ENCODE measurements at places on chromosomes 3 and 15.

- DNase-seq: no peak
Measured at GRCh38 chr3:149474250-149474817, at the start of gene TM4SF4. TM4SF4 (plus strand) TSS chr3:149474697; CDS start chr3:149474878, 181 bp downstream.

- no peak for DNase-seq
Measured at GRCh38 chr3:172938788-172939187, 188.3 kb downstream of the ECT2 start.

DNA sequence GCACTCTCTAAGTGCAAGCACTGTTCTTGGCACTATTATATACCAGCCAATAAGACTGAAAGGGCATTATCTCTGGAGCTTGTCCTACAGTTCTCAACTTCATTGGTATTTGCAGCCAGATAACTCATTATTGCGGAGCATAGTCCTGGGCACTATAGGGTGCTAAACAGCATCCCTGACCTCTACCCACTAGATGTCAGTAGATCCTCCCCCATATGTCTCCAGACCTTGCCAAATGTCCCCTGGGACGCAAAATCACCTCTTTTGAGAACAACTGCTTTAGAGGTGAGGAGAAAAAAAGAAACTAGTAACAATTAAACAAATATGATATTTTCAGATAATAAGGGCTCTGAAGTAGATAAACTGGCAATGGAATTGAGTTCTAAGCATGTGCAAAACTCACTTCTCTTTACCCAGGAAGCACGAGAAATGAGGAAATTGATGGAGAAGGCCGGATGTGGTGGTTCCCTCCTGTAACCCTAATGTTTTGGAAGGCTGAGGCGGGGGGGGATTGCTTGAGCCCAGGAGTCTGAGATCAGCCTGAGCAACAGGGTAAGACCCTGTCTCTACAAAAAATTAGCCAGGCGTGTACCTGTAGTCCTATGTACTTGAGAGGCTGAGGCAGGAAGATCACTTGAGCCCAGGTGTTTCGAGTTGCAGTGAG, 61.4 kb downstream of the FRMD4B start:
- peak; percentile 66 for DNase-seq

- no peak for DNase-seq
Measured at GRCh38 chr3:170751083-170751898, 118.7 kb downstream of the RPL22L1 start.

DNA sequence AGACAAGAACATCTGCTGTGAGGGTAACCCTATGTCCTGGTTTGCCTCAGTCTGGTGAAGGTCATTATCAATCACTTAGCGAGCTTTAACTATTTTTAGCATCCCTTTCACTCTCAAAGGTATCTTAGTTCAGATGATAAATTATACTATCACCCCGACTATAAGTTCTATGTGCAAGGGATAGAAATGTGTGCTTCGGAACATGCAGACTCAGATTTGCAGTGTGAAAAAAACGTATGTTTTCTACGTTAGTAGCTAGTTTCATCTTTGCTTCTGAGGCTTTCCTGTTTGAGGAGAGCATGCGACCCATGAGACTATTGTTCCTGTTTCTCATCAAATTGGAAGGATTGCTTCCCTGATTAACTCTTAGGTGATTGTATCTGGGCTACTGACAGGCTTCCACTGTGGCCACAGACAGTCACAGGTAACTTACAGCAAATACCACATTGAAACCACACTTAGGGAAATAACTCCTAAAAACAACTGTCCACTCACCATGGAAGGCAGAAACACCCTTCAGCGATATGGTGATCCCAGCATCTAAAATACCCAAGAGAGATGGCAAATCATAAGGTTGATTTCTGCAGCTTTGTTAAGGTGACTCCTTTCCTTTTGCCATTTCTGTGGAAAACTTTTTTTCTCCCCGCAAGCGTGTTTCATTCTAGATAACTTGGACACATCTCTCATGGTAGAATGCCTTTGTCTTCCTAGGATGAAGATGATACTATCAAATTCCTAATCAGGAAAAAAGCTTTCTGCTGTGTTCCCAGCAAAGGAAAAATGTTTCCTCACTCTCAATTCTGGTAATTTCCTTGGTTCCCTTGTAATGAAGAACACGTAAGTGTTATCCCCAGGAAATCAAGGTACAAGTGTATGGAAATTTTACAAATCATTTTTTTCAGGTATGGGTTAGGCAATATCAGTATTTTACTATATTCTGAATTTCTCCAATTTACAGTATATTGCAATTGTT, 5.2 kb downstream of the GCSAM start:
- no peak for DNase-seq

DNA sequence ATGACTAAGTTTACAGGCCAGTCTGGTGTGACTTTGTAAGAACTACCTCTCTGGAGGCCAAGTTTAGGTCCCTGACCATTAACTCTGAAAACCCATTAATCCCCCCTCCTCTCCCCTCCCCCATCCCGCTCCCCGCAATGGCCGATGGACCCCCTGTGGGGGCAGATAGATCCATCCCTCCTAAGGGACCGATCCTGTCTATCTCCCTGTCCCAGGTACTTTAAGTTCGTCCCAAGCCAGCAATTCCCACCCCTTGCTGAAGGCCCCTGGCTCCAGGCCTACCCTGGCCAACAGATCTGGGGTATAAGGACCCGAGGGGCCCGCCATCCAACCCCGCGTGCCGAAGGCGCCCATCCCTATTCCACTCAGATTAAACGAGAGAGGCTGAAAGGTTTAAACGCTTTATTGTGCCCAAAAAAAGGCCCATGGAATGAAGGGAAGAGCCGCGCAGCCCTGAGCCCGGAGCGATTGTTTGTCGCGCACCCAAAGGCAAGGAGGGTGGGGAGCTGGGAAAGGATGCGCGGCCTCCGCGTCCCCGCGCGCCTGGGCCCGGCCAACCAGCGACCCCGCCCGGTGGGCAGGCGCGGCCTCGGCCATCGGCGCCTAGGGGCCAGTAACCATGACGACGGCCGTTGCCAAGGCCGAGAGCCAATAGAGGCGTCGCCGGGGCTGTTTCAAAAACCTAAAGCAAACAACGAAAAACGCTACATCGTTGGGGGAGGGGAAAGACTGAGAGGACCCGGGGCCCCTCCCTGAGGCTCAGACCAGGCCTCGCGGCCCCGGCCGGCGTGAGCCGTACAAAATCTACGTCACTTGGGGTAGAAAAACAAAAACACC, 35.9 kb downstream of the HMCES start:
- DNase-seq: peak; percentile 95

- DNase-seq: no peak
Measured at GRCh38 chr3:129855832-129856419, 37.6 kb downstream of the TMCC1 start.

GRCh38 chr3:189637750-189638149, 6.6 kb downstream of the TP63 start:
- DNase-seq: no peak

DNA sequence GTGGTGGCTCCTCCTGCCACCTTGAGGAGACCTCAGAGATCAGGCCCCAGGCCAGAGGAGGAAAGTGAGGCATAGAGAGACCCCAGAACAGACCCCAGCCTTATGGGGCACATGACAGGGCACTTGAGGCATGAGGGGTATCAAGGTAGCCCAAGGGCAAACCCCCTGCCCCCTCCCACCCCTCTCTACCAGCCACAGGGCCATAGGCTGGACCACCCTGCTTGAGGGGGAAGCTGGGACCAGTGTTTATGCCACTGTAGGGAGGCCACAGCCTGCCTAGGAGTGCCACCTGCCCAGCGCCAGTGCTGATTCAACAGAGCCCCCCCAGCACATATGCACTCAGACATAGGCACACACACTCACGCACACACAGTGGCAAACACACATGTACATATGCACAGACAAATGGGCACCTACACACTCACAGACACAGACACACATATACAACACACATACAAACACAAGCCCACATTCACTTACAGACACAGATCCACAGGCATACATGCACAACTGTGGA, 10.3 kb downstream of the MYL3 start:
- DNase-seq: no peak

DNA sequence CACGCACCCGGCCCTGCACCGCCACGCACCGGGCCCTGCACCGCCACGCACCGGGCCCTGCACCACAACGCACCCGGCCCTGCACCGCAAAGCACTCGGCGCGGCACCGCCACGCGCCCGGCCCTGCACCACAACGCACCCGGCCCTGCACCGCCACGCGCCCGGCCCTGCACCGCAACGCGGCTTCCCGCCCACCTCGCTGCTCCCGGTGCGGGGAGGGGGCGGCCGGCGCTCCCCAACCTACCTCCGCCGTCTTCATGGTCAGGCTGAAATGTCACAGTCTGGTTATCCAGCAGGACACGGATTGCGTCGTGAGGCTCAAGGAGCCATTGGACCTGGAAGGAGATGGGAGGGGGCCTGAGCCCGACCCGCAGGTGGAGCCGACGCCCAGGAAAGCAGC, 41.8 kb downstream of the MUC20 start:
- DNase-seq: no peak

- peak; percentile 78 for DNase-seq
Measured at GRCh38 chr3:64190517-64191515, 34.5 kb downstream of the PRICKLE2 start.

DNA sequence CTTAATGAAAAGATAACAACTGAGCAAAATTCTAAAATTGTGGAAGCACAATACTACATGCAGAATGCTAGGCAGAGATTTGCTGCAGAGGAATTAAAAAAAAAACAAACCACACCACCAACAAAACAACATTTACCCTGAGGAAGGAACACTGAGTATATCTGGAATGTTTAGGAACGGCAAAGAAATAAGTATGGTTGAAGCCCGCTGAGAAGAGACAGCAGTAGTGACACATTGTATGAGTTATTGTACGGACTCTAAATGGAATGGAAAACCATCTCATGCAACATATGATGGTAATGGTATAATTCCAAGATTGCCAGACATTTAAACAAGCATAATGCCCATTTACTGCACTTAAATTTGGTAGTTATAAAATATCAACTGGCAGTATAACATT, 568.2 kb upstream of the CCDC54 start:
- no peak for DNase-seq

DNA sequence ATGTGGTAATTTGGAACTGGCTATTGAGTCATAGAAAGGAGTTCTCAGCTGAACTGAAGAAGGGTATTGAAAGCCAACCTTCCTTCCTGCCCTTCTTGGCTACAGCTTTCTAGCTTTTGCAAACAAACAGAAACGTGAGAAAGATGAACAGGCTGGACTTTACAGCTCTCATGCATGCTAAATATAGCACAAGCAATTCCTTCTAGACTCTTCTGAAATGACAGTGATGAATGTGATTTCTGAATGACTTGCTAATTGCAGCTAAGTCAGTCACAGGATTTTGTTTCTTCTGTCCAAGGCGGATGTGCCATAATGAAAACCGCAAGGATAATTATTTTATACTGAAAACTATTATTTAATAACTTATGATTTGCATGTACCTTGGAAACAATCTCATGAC, 36.3 kb downstream of the BCHE start:
- no peak for DNase-seq

GRCh38 chr3:178084938-178085816, 451.1 kb upstream of the KCNMB2 start:
- peak; percentile 83 for DNase-seq

DNA sequence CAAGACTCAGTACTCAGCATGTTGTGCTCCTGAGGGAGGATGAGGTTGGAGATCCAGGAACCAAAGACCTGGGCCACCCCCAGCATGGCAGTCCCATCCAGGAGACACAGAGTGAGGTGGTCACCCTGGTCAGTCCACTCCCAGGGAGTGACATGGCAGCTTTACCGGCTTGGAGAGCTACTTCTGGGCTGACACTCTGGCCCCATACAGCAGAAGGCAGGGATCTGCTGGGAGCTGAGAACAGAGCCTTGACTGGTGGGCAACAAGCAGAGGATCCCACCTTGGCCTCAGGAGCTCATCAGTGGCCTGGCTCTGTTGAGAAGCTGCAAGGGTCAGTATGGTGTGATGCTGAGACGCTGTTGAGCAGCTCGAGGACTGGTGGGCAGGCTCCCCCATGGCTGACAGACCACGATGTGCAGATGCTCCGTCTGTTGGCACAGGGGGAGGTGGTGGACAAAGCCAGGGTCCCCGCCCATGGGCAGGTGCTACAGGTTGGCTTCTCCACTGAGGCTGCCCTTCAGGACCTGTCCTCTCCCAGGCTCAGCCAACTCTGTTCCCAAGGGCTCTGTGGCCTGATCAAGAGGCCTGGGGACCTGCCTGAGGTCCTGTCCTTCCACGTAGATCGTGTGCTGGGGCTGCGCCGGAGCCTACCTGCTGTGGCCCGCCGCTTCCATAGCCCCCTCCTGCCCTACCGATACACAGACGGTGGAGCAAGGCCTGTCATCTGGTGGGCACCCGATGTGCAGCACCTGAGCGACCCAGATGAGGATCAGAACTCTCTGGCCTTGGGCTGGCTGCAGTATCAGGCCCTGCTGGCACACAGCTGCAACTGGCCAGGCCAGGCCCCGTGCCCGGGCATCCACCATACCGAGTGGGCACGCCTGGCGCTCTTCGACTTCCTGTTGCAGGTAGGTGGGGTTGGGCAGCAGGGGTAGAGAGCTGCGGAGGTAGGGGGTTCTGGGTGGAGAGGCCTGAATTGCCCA, 53.8 kb downstream of the GASK1A start:
- DNase-seq: no peak

DNA sequence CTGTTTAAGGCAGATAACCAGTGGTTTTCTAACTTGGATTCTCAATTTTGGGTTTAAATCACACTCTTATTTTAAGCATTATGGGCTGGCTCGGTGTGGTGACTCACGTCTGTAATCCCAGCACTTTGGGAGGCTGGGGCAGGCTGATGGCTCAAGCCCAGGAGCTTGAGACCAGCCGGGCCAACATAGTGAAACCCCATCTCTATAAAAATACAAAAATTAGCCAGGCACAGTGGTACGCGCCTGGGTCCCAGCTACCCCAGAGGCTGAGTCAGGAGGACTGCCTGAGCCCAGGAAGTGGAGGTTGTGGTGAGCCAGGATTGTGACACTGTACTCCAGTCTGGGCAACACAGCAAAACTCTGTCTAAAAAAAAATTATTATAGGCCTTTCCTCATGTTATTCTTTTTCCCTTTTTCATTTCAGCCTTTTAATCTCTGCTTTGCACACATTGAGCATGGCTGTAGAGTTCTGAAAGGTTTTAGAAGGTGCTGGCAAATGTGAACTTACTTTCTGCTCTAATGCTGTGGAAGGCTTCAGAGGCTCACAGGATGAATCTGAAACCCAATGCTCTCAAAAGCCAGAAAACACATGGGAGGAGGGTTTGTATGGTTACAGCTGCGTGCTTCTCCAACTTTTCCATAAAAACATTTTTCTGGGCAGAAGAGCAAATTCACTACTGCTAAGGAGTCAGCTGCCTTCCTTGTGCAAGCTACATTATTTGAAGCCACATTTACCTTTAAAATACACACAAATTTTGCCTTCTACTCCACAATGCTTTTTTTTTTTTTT, 32.5 kb downstream of the CHAC1 start:
- DNase-seq: no peak

DNA sequence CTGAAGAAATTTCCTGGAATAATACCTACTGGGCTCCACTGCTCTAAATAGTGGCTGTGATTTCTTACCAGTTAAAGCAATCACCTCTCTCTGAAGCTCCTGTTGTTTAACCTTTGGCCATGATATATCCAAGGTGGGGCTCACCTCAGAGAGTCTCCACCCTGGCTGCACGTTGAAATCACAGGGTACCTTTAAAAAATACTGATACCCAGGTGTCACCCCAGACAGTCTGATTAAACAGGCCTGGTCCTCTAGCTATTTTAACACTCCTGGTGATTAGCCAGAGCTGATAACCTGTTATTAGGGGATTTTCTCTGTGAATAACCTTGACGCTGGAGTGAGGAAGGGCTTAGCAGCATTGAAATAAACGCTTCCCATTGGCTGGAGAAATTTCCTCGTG, 22.3 kb upstream of the ZBTB38 start:
- no peak for DNase-seq

GRCh38 chr3:46406788-46407611, at the start of the genes CCR5AS and CCRL2:
CCR5AS (minus strand) TSS chr3:46407066.
CCRL2 (plus strand) TSS chr3:46407259; CDS start chr3:46408080, 821 bp downstream.
- DNase-seq: no peak

- DNase-seq: peak; percentile 66
Measured at GRCh38 chr3:39960515-39961191, 151.2 kb downstream of the MYRIP start.

GRCh38 chr3:29280404-29281093, at the start of gene RBMS3:
RBMS3 (plus strand) TSS chr3:29281071.
- DNase-seq: peak; percentile 88

All from NCI-H524 (cell line).